ENCODE measurements at places on chromosomes 1 and 21. TPM values are rescaled to one million over a fixed set of nuclear protein-coding genes. Genes with fewer than 3 reads are reported as not detected.
A peak's percentile ranks its signal among the peaks of the same experiment; 100 is the strongest.

- no peak overlapping the region for H3K4me3 ChIP-seq
- H3K27me3 ChIP-seq: peaks cover 34% of the 10 kb centered on the region
- no peaks in the 10 kb centered on the region for H3K36me3 ChIP-seq
Observed at GRCh38 chr1:244083383-244083943, 32.4 kb downstream of the ZBTB18 start.

DNA sequence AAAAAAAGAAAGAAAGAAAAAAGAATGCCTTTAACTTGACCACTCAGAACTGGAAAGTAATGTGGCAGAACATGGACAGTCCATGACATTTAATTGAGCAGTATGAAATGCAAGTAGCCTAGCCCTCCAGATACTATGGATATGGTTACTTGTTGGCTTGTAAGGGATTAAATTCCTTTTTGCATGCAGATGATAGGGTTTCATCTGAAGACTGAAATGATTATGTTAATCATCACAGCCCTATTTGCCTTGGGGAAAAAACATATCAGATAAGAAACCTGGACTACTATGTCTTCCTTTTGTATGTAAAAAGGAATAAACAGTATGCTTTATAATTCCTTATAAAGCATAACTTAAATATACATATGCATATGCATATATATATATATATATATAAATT, 66.0 kb downstream of the GATAD2B start:
- H3K4me3 ChIP-seq: no peak overlapping the region
- no peaks in the 10 kb centered on the region for H3K27me3 ChIP-seq
- peaks cover 1% of the 10 kb centered on the region for H3K36me3 ChIP-seq
- no peak overlapping the region for H3K27ac ChIP-seq
- H3K4me1 ChIP-seq: no peaks in the 10 kb centered on the region

GRCh38 chr1:226643611-226644540, 95.2 kb downstream of the ITPKB start:
- no peak overlapping the region for H3K4me3 ChIP-seq
- no peak for DNase-seq
- H3K27me3 ChIP-seq: no peaks in the 10 kb centered on the region
- H3K36me3 ChIP-seq: peaks cover 10% of the 10 kb centered on the region
- no peak overlapping the region for H3K27ac ChIP-seq

GRCh38 chr1:183580281-183580682, 10.0 kb downstream of the NCF2 start:
- no peak for DNase-seq
- peaks cover 5% of the 10 kb centered on the region for H3K27me3 ChIP-seq
- no peaks in the 10 kb centered on the region for H3K36me3 ChIP-seq
- H3K4me1 ChIP-seq: no peaks in the 10 kb centered on the region

DNA sequence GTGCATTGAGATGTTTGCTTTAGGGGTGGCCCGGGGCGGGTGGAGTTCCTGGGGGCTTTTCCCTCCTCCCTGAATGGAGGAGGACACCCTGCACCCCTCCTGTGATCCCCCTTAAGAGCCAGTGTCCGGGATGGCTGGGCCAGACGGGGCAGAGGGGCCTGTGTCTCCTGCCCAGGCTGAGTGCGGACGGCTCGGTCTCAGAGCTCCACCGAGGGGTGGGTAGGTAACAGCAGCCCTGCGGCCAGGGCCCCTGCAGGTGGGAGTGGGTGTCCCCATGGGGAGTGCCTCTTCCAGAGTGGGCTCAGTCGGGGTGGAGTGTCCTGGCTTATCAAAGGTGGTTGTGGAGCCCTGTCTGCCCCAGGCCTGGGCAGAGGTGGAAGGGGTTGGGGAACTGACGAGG, 23.1 kb downstream of the TP73 start:
- H3K27ac ChIP-seq: no peak overlapping the region
- no peaks in the 10 kb centered on the region for H3K36me3 ChIP-seq
- no peak overlapping the region for H3K4me3 ChIP-seq

GRCh38 chr21:17527711-17528110, 14.9 kb downstream of the CXADR start:
- H3K4me3 ChIP-seq: no peak overlapping the region
- no peak for DNase-seq
- no peaks in the 10 kb centered on the region for H3K27me3 ChIP-seq
- no peaks in the 10 kb centered on the region for H3K4me1 ChIP-seq

DNA sequence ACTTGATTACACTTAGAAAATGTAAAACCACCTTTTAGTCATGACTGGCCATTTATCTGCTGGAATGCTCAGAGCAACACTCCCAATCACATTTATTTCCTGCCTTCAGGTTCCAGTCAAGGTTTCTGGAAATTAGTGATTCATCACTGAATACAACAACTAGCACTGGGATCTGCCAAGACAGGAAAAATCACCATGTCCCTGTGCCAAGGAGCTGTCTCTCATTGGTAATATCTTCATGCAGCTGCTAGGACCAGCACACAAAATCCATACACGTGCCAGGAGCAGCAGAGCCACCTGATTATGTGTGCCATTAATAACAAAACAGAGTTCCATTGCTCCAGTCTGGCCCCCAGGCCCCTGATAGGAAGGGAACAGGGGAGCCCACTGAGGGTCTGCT, 194.6 kb downstream of the TNR start:
- no peaks in the 10 kb centered on the region for H3K4me1 ChIP-seq
- H3K27ac ChIP-seq: no peak overlapping the region
- no peaks in the 10 kb centered on the region for H3K27me3 ChIP-seq

GRCh38 chr1:167052389-167052788, 37.8 kb downstream of the GPA33 start:
- no peaks in the 10 kb centered on the region for H3K36me3 ChIP-seq
- H3K4me1 ChIP-seq: no peaks in the 10 kb centered on the region
- H3K27ac ChIP-seq: no peak overlapping the region
- H3K27me3 ChIP-seq: no peaks in the 10 kb centered on the region

GRCh38 chr1:116769561-116769977, 15.3 kb downstream of the CD2 start:
- no peak overlapping the region for H3K27ac ChIP-seq
- DNase-seq: peak; percentile 78
- H3K4me3 ChIP-seq: no peak overlapping the region
- H3K27me3 ChIP-seq: no peaks in the 10 kb centered on the region

DNA sequence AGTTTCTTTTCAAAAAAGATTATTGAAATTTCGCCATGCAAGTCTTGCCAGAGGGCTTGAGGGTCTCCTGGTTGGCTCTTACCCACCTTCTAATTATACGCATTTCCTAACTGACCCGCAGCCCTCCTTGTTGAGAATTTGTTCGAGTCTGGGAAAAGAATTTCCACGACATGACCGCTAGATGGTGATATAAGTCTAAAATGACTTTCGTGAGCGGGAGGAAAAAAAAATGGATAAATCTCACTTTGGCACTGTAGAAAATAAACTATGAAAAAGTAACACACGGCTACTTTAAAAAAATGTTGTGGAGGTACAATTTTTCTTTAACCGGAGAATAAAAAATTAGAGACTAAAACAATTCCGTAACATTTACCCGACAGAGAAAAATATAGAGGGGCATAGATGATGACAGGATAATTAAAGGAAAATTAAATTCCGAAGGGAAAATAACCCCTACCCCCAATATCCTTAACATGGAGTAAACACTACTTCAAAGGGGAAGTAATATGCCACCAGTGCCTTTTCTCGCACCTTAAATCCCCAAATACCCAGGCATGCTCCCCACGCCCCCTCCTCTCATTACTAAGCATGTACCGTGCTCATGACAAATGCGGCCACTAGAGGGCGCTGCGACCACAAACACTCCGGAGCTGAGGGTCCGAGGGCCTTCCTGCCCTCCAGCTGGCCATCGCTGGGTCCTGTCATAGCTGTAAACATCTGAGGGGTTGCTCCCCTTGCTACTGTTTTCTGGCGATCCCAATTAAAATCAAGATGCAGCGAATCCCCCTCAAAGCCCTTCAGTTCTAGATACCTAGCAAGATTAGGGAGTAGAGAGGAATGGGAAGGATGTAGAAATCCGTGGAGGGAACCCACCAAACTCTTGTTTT, 266.9 kb downstream of the ASTN1 start:
- H3K4me3 ChIP-seq: peak overlapping the region; percentile 53
- H3K27me3 ChIP-seq: no peaks in the 10 kb centered on the region
- peak; percentile 44 for DNase-seq
- no peaks in the 10 kb centered on the region for H3K4me1 ChIP-seq
- no peaks in the 10 kb centered on the region for H3K36me3 ChIP-seq

DNA sequence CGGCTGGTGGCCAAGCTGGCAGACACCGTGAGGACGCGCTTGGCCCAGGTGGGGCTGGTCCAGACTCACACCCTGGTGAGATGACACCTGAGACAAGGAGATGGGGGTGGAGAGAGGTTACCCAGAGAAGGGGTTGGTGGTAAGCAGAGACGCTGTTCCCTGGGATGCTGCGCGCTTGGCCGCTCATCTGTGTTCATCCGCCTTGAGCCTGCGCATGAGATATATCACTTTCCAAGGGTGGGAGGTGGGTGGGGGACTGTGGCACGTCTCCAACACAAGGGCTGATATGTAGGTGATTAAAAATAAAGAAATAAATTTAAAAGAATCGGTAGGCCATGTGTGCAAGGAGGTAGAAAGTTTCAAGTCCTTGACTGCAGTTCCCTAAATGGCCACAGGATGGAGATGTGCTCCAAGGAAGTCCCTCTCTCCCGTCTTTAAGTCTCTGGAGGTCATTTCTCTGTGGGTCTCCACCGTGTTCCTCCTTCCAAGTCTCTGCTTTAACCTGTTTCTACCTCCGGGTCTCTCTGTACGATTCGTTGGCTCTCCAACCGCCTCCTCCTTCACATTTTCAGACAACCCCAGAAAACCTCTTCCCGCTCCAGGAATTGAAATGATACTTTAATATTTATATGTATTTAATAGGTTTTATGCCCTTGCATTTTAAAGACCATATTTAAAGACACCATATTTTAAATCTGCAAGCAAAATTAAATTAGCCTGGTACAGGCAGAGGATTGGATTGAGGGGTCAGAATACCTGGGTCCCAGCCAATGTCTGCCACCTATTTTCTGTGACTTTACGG, 4.5 kb downstream of the TTC24 start:
- no peak overlapping the region for H3K4me3 ChIP-seq
- H3K4me1 ChIP-seq: no peaks in the 10 kb centered on the region
- H3K27ac ChIP-seq: no peak overlapping the region
- H3K36me3 ChIP-seq: no peaks in the 10 kb centered on the region
- peaks cover 4% of the 10 kb centered on the region for H3K27me3 ChIP-seq

DNA sequence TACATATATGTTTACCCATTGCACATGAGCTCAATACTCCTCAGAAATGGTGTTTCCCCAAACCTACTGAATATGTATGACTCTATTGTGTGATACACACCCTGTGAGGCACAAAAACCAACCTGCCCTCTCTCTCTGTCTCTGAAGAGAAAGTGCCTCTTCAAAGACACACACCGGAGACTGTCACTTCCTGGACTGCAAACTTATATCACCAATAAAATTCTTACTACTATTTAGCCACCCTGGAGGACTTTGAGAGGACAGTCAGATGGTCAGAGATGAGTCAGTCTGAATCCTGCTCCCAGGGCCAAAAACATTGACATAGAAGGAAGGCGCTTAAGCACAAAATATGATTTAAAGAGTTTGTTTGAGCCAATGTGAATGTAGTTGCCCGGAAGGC, 110.4 kb downstream of the PPIAL4G start:
- H3K27ac ChIP-seq: no peak overlapping the region
- no peaks in the 10 kb centered on the region for H3K36me3 ChIP-seq
- H3K27me3 ChIP-seq: no peaks in the 10 kb centered on the region
- H3K4me3 ChIP-seq: no peak overlapping the region
- no peak for DNase-seq
- H3K4me1 ChIP-seq: no peaks in the 10 kb centered on the region

GRCh38 chr1:154839691-154840090, 30.4 kb downstream of the KCNN3 start:
- no peak overlapping the region for H3K4me3 ChIP-seq
- H3K27ac ChIP-seq: no peak overlapping the region
- no peaks in the 10 kb centered on the region for H3K36me3 ChIP-seq
- peak; percentile 25 for DNase-seq

GRCh38 chr1:221706876-221707582, 34.9 kb downstream of the DUSP10 start:
- no peaks in the 10 kb centered on the region for H3K27me3 ChIP-seq
- no peak overlapping the region for H3K27ac ChIP-seq
- H3K4me3 ChIP-seq: no peak overlapping the region
- peaks cover 6% of the 10 kb centered on the region for H3K36me3 ChIP-seq
- DNase-seq: no peak
- H3K4me1 ChIP-seq: peaks cover 3% of the 10 kb centered on the region

DNA sequence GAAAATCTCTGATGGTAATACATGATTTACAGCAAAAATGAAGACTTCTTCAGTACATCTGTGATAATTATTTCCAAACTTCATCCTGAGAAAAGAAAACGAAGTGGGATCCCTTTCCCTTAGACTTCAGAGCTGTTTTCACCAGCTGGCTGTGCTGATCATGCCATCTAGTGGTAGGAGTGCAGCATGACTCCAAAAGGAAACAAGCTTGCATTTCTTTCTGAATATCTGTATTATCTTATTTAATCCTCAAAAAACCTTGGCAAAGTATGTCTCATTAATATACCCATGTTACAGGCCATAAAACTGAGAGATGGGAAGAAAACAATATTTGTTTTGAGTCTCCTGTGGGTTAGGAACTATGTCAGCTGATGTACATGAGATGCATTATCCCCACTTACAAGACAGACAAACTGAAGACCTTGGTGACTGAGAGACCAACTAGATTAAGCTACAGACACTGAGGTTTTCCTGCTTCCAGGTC, 9.8 kb upstream of the GJA8 start:
- H3K27ac ChIP-seq: no peak overlapping the region
- no peaks in the 10 kb centered on the region for H3K36me3 ChIP-seq
- no peak overlapping the region for H3K4me3 ChIP-seq
- H3K27me3 ChIP-seq: no peaks in the 10 kb centered on the region

- H3K36me3 ChIP-seq: no peaks in the 10 kb centered on the region
- no peak overlapping the region for H3K27ac ChIP-seq
- H3K4me1 ChIP-seq: no peaks in the 10 kb centered on the region
- no peak overlapping the region for H3K4me3 ChIP-seq
Observed at GRCh38 chr1:192941722-192942411, 117.3 kb downstream of the UCHL5 start.

DNA sequence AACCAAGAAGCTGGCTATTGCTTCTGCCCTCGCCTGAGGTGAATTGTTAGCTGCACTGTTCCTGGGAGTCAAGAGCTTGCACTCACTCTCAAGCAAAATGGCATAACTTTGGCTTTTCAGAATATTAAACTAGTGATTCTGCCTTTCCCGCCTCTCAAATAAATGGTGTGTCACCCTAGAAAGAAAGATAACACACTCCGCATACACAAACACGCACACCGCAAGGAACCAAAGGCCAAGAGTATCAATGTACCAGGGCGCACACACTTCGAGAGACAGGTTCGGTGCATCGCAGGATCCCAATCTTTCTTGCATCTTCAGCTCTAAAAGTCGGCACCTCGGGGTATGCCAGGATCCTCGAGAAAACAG, 470 bp upstream of the RTCA start:
- peak overlapping the region; percentile 86 for H3K27ac ChIP-seq
- H3K27me3 ChIP-seq: no peaks in the 10 kb centered on the region
- H3K4me1 ChIP-seq: peaks cover 4% of the 10 kb centered on the region
- peak overlapping the region; percentile 97 for H3K4me3 ChIP-seq
- peaks cover 12% of the 10 kb centered on the region for H3K36me3 ChIP-seq

The SPATA6 gene
- 7.4 TPM for total RNA-seq

The FAM72D gene
- 0.26 TPM for total RNA-seq

The FCRL2 gene
- not detected for total RNA-seq

The HENMT1 gene
- 3.0 TPM for total RNA-seq

The HIVEP3 gene
- 0.83 TPM for total RNA-seq

The KCNK1 gene
- 2.6 TPM for total RNA-seq

The MAP10 gene
- 2.6 TPM for total RNA-seq

The GUCA2A gene
- not detected for total RNA-seq
